ENCODE measurements at places on chromosomes 11 and 22.
A peak's percentile ranks its signal among the peaks of the same experiment; 100 is the strongest.

DNA sequence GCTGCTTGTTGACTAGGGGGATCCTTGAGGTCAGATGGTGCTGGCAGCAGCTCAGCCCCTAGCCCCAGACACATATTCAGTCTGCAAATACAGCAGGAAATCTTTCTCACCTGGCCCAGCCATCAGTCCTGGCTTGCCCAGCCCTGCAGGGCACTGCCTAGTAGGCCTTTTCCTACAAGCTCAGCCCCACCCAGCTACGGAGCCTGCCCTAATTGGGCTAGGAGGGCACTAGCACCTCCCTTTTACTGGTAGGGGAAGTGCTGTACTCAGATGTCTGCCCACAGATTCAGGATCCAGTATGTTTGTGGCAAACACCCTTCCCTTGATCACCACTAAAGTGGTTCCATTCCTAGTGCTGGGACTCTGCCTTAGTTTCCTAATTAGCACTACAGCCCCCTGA lies 257.1 kb upstream of the CADM1 start:
- peak; percentile 49 for DNase-seq

GRCh38 chr22:36872084-36872483 lies 11.3 kb downstream of the NCF4 start:
- no peak for DNase-seq

- peak; percentile 51 for DNase-seq
Observed at GRCh38 chr11:30917859-30918478, 331.8 kb upstream of the MPPED2 start.

- no peak for DNase-seq
Observed at GRCh38 chr11:57269571-57270021, 32.5 kb upstream of the APLNR start.

GRCh38 chr11:122439866-122440810 lies 215.4 kb upstream of the UBASH3B start:
- peak; percentile 4 for DNase-seq

DNA sequence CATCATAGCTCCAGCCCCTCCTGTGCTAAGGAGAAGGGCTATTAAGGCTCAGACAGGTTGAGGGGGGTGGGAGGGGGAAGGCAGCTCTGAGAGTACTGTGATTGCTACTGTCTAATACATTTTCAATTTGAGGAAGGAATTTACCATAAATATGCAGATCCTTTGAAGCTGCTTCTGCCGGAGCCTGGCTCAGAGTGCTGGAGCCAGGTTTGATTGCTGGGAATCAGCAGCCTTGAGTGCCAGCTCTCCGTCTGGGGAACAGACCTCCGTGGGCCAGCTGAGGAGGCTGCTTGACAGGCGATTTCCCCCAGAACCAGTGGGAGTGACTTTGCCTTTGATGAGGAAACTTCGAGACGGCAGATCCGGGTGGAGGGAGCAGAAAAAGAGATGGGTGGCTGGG lies 141.7 kb upstream of the TBCEL start:
- no peak for DNase-seq

GRCh38 chr11:73160005-73160760 lies 18.1 kb upstream of the FCHSD2 start:
- no peak for DNase-seq

- DNase-seq = no peak
Observed at GRCh38 chr11:18468961-18469360, 13.3 kb downstream of the LDHAL6A start.

DNA sequence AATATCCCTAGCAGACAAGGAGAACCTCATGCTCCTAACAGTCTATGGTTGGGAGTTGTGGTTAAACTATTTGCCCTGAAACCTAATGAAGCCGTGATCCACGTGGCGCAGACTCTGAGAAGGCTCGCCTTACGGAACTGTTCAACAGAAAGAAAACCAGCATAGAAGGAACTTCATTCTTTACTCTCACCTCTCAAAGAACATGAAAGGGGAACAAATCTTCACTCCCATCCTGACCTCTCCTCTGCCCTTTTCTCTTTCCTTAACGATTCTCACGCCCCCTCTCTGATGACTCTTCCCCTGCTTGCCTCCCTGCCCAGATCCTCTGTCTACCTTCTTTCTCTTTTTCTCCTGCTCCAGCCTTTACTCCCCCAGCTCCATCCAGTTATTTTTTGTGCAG lies 54.2 kb downstream of the IRAG1 start:
- no peak for DNase-seq

GRCh38 chr11:33808228-33808828 lies 34.0 kb upstream of the FBXO3 start:
- DNase-seq = peak; percentile 90

- DNase-seq = no peak
Observed at GRCh38 chr11:35313760-35314153, 105.6 kb downstream of the SLC1A2 start.

DNA sequence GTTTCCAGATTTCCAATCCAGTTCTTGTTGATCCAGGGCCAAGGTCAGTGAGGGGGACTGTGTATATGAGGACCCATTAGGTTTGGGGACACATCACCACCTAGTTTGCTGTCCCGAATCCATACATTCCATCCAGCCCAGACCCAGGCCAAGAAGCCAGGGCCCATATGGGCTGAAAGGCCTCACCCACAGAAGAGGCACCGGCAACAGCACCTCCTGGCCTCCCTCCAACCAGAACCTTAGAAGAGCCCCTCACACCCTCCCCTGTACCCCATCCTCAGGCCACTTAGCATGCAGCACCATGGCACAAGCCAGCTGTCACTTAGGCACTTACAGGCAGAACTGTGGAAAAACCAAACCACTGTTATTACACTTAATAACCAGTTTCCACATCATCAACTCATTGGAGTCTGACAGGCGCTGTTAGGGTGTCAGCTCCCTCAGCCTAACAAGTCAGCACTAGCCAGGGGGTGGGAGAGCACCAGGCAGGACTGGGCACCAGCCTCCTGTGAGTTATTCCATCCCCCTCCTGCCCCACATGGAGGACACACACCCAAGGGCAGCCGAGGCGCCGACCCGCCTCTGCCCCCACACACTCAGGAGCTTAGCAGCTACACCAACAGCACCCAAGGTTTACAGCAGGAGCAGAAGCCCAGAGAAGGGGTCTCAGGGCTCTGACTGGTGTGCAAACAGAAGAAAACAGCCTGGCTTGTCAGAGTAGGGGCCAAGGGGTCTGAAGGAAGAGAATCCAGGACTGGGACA lies 132.0 kb downstream of the BUD13 start:
- no peak for DNase-seq

DNA sequence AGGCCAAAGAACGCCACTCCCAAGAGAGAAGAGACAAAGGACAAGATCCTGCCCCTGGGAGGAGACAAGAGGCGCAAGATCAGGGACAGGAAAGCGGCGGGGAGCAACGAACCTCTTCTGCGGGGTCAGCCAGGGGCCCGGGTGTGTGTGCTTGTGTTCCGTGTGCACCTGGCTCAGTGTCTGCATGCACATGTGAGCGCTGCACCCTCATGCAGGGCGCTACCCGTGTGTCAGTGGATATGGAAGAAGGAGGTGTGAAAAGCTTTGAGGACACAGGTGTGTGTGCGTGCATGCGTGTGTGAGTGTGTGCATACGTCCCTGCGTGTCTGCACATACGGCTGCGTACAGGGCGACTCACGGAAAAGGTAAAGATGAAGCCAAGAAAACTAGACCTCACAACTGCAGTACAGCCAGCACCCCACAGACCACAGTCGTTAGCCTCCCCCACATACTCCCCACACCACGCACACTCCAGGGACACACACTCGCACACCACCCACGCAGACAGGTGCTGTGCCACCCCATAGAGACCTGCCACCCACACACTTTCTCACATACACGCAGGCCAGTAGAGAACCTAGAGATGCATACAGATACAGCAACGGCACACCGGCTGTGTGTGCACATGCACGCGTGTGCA lies 11.0 kb upstream of the IGSF9B start:
- DNase-seq = no peak

DNA sequence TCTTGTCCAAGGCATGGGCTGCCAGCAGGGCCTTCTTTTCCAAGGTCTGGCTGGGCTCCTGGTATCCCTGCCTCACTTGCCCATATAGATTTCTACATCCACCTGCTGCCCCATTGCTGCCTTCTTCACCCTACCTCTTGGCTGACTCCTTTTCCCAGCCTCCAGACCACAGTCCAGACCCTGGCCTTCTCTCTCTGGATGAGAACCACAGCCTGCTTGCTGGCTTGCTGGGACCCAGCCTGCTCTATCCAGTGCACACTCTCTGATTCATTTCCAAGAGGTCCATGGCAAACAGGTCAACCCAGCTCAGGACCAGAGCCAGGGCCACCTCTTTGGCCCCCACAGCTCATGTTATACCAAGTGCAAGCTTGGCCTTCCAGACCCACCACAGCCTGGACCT lies 169.4 kb upstream of the BDNF start:
- no peak for DNase-seq

GRCh38 chr11:73252577-73253191 lies 19.5 kb upstream of the P2RY6 start:
- peak; percentile 24 for DNase-seq

DNA sequence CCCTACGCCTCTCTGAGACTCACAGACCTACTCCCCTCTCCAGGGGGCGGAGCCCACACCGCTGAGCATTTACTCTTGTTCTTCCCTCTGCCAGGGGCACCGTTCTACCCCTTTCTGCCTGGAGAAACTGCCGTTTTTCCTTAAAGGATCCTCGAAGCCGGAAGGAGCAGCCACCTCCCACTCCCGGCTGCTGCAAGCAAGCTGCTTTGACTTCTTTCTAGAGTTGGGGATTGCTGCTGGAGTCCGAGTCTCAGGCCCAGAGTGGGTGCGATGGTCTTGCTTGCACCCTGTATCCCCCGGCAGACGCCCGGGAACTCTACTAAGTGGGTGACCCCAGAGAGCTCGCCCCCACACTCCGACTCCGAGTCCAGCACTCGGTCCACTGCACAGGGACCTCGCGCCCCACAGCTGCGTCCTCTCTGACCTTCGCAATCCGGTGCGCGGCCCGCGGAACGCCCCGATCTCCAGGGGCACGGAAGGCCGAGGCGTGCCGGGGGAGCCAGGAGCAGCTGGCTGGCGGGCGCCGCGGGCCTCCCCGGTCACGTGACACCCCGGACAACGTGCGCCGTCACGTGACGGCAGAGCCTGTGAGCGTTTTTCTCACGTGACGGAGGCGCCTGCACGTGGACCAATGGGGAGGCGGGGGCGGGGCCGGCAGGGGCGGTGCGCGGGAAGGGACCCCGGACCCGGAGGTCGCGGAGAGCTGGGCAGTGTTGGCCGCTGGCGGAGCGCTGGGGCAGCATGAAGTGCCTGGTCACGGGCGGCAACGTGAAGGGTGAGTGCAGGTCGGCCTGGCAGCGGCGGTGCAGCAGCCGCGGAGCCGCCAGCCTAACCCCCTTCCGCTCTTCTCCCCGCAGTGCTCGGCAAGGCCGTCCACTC lies at the start of gene RAD9A:
Gene RAD9A (plus strand): TSS at position 683 of the 879 bp plus-strand sequence. CDS start 59 bp downstream, at position 742.
- DNase-seq = peak; percentile 94

- DNase-seq = peak; percentile 48
Observed at GRCh38 chr11:36672815-36673450, 74.9 kb upstream of the RAG2 start.

DNA sequence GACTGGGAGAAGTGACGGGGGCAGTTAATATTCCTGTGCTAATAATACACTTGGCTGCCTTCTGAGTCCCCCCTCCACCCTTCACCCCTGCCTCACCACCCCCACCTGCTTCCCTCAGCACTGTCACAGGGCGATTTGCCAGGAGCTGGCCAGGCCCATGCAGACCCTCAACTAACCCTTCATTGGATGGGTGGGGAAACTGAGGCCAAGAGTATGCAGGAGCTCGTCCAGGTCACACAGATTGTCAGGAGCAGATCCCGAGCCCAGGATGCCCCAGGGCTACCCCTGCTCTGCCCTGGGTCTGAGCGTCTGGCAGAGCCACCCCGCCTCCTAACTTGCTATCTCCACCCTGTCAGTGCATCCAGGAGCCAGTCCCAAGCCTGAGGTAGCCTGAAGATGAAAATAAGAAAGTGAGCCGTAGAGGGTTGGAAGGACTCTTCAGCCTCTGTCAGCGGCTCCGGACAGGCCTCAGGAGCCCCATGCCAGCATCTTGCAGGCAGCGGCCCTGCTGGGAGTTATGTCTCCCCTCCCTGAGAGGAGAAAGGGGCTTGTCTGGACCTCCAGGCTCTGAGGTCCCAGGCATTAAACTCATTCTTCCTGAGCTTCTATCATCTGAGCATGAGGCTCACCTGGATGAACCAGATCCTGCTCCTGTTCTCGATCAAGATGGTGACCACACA lies 6.2 kb downstream of the TPBGL start:
- DNase-seq = no peak

DNA sequence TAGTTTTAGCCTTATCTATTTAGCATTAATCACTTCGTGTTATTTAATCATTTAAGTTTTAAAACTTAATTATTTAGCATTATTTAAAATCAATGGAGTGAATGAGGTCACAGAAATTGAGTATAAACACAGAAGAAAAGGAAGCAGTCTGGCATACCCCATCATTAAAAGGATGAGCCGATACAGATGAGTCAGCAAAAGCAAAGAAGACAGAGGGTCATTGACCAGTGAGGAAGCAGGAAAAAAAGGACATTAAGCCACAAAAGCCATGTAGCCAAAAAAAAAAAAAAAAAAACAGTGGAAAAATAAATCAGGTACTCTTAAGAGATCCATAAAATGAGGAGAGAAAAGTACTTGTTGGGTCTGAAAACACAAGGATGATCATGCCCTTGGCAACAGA lies 71.5 kb downstream of the TYR start:
- DNase-seq = no peak

DNA sequence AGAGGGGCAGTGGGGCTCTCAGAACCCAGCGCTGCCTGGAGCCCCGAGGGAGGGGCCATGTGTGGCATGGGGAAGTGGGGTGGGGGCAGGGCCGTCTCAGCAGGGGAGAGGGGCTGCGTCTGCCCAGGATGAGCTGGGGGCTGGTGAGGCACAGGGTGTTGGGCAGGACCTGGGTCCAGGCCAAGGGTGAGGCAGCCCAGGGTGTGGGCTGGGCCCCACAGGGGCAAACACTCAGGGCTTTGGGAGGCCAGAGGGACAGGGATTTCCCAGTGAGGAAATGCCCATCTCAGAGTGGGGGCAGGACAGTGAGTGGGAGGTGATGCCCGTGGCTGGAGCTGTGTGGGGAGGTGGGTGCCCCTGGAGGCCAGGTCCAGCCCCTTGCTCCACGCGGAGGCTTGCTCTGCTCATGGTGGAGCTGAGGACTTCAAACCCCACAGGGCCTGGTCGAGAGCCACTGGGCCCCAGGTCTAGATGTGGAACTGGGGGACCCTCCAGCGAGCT lies 5.4 kb downstream of the PLXNB2 start:
- DNase-seq = peak; percentile 7

- no peak for DNase-seq
Observed at GRCh38 chr11:128888034-128888985, 2.8 kb upstream of the KCNJ5 start.

- DNase-seq = no peak
Observed at GRCh38 chr22:24424001-24424900, 3.1 kb upstream of the ADORA2A start.

GRCh38 chr22:37284126-37284804 lies 2.0 kb downstream of the CYTH4 start:
- DNase-seq = no peak

All from cerebellar cortex (tissue), 1 donor.